ENCODE measurements at places on chromosomes 5 and 9.

GRCh38 chr5:34039398-34040157 lies 3.4 kb downstream of the C1QTNF3 start:
- peaks cover 3% of the 10 kb centered on the region for H3K36me3 ChIP-seq
- H3K27me3 ChIP-seq: no peaks in the 10 kb centered on the region
- no peak overlapping the region for H3K27ac ChIP-seq
- no peak for DNase-seq
- no peak overlapping the region for H3K4me3 ChIP-seq

GRCh38 chr9:93948441-93949072 lies 6.6 kb downstream of the BARX1 start:
- DNase-seq: no peak
- H3K27ac ChIP-seq: no peak overlapping the region
- H3K4me1 ChIP-seq: peaks cover 42% of the 10 kb centered on the region
- H3K4me3 ChIP-seq: no peak overlapping the region

DNA sequence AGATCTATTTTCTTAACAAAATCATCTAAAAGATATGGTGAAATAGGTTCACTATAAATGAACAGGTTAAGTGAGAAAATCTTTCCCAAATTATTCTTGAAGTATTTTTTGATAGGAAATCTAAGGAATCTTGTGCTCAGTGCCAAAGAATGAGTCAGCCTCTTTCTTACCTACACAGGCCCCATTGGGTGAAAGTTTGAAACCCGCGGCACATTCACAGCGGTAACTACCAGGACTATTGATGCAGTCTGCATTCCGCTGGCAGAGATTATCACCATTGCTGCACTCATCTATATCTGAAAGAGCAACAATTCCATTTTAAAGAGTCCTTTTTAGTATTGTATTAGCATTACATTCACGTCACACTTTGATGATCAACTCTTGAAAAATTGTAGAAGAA lies 221.8 kb downstream of the SLC12A2 start:
- H3K27ac ChIP-seq: no peak overlapping the region
- no peak overlapping the region for H3K4me3 ChIP-seq
- no peaks in the 10 kb centered on the region for H3K36me3 ChIP-seq
- no peaks in the 10 kb centered on the region for H3K4me1 ChIP-seq
- no peaks in the 10 kb centered on the region for H3K27me3 ChIP-seq

GRCh38 chr5:25744908-25745307 lies 1100.1 kb upstream of the CDH10 start:
- H3K27me3 ChIP-seq: no peaks in the 10 kb centered on the region
- no peak overlapping the region for H3K4me3 ChIP-seq
- no peak for DNase-seq
- no peak overlapping the region for H3K27ac ChIP-seq
- H3K36me3 ChIP-seq: no peaks in the 10 kb centered on the region
- H3K4me1 ChIP-seq: no peaks in the 10 kb centered on the region

- H3K4me3 ChIP-seq: no peak overlapping the region
- no peaks in the 10 kb centered on the region for H3K36me3 ChIP-seq
- H3K27ac ChIP-seq: no peak overlapping the region
- DNase-seq: no peak
- no peaks in the 10 kb centered on the region for H3K27me3 ChIP-seq
These were observed 55.4 kb upstream of the TBC1D2 start for GRCh38 chr9:98310752-98311392.

DNA sequence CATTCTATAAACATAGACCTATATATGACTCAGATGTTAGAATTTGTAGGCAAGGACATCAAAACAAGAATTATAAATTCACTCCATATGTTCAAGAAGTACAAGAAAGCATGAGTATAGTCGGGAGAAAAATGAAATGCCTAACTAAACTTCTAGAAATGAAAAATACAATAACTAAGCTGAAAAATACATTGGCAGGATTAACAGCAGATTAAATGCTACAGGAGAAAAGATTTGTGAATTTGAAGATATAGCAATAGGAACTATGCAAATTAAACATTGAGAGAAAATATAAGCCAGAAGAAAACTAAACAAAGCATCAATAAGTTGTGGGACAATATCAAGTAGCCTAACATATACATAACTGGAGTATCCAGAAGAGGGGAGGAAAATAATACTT lies 55.3 kb upstream of the PRSS3 start:
- H3K4me3 ChIP-seq: no peak overlapping the region
- no peaks in the 10 kb centered on the region for H3K36me3 ChIP-seq
- H3K4me1 ChIP-seq: no peaks in the 10 kb centered on the region
- no peak overlapping the region for H3K27ac ChIP-seq
- peaks cover 6% of the 10 kb centered on the region for H3K27me3 ChIP-seq

- no peak for DNase-seq
- H3K4me1 ChIP-seq: no peaks in the 10 kb centered on the region
- H3K4me3 ChIP-seq: no peak overlapping the region
- peaks cover 28% of the 10 kb centered on the region for H3K27me3 ChIP-seq
- H3K36me3 ChIP-seq: peaks cover 6% of the 10 kb centered on the region
- no peak overlapping the region for H3K27ac ChIP-seq
These were observed 452.5 kb downstream of the GADD45G start for GRCh38 chr9:90057361-90057760.

GRCh38 chr5:6135977-6136376 lies 242.4 kb downstream of the MED10 start:
- H3K27ac ChIP-seq: no peak overlapping the region
- no peak overlapping the region for H3K4me3 ChIP-seq
- peaks cover 6% of the 10 kb centered on the region for H3K27me3 ChIP-seq

- no peak overlapping the region for H3K4me3 ChIP-seq
- H3K4me1 ChIP-seq: peaks cover 20% of the 10 kb centered on the region
- DNase-seq: no peak
- H3K27me3 ChIP-seq: peaks cover 3% of the 10 kb centered on the region
- H3K36me3 ChIP-seq: no peaks in the 10 kb centered on the region
- H3K27ac ChIP-seq: no peak overlapping the region
These were observed 443.1 kb upstream of the ZNF462 start for GRCh38 chr9:106419829-106420228.

GRCh38 chr9:125189011-125189360 lies 617 bp downstream of the PPP6C start:
- no peaks in the 10 kb centered on the region for H3K27me3 ChIP-seq
- peak overlapping the region; percentile 89 for H3K27ac ChIP-seq
- H3K36me3 ChIP-seq: peaks cover 14% of the 10 kb centered on the region
- H3K4me1 ChIP-seq: peaks cover 64% of the 10 kb centered on the region
- H3K4me3 ChIP-seq: peak overlapping the region; percentile 93

GRCh38 chr5:40405230-40405629 lies 274.5 kb upstream of the PTGER4 start:
- H3K36me3 ChIP-seq: peaks cover 11% of the 10 kb centered on the region
- H3K27me3 ChIP-seq: no peaks in the 10 kb centered on the region
- no peak overlapping the region for H3K4me3 ChIP-seq
- no peak for DNase-seq
- H3K4me1 ChIP-seq: peaks cover 85% of the 10 kb centered on the region
- peak overlapping the region; percentile 95 for H3K27ac ChIP-seq

- no peaks in the 10 kb centered on the region for H3K4me1 ChIP-seq
- H3K27me3 ChIP-seq: no peaks in the 10 kb centered on the region
- no peak overlapping the region for H3K27ac ChIP-seq
- H3K4me3 ChIP-seq: no peak overlapping the region
- DNase-seq: no peak
These were observed 103.0 kb upstream of the FTMT start for GRCh38 chr5:121748686-121749085.

- H3K27ac ChIP-seq: no peak overlapping the region
- no peaks in the 10 kb centered on the region for H3K27me3 ChIP-seq
- H3K36me3 ChIP-seq: peaks cover 25% of the 10 kb centered on the region
- H3K4me1 ChIP-seq: peaks cover 17% of the 10 kb centered on the region
- no peak overlapping the region for H3K4me3 ChIP-seq
These were observed 107.9 kb downstream of the RASGRF2 start for GRCh38 chr5:81068063-81068462.

GRCh38 chr9:4137681-4138099 lies 162.2 kb downstream of the GLIS3 start:
- no peaks in the 10 kb centered on the region for H3K36me3 ChIP-seq
- H3K27ac ChIP-seq: no peak overlapping the region
- peaks cover 2% of the 10 kb centered on the region for H3K27me3 ChIP-seq
- H3K4me3 ChIP-seq: no peak overlapping the region
- no peak for DNase-seq

DNA sequence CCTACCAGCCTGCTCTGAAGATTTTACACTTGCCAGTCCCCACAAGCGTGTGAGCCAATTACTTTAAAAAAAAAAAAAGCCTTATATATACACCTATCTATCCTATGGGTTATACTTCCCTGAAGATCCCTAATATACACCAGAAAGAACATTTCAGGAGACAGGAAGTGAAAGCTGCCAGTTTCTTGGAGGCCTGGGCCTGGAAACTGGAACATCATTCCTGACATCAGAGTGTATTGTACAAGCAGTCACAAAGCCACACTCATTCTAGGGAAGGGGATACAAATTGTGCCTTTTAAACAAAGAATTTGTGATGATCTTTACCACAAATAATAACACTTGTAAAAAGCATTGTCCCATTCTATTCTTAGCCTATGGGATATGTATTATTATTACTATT lies 98.3 kb upstream of the FBN2 start:
- no peaks in the 10 kb centered on the region for H3K36me3 ChIP-seq
- no peak overlapping the region for H3K27ac ChIP-seq
- DNase-seq: no peak
- H3K4me1 ChIP-seq: no peaks in the 10 kb centered on the region
- H3K27me3 ChIP-seq: no peaks in the 10 kb centered on the region
- H3K4me3 ChIP-seq: no peak overlapping the region

DNA sequence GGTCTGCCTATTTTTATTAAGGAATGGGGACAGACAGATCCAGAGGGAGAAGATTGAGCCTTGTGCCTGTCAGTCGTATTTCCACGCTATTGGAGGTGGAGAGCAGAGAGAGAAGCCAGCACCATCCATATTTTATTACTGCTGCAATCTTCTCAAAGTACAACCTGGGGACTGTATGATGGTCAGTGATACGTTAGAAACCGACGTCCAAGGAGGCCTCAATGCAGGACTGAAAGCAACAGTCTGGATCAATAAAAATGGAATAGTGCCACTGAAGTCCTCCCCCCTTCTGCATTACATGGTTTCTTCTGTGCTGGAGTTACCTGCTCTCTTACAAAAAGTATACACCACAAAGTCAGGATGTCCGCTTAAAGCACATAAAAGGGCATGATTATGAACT lies 21.9 kb upstream of the DTWD2 start:
- no peak for DNase-seq
- H3K27ac ChIP-seq: no peak overlapping the region
- H3K4me3 ChIP-seq: no peak overlapping the region
- H3K36me3 ChIP-seq: no peaks in the 10 kb centered on the region
- no peaks in the 10 kb centered on the region for H3K4me1 ChIP-seq
- no peaks in the 10 kb centered on the region for H3K27me3 ChIP-seq

GRCh38 chr9:87406543-87407166 lies 91.0 kb upstream of the DAPK1 start:
- no peak for DNase-seq
- H3K4me3 ChIP-seq: no peak overlapping the region
- no peaks in the 10 kb centered on the region for H3K36me3 ChIP-seq
- no peaks in the 10 kb centered on the region for H3K4me1 ChIP-seq
- no peak overlapping the region for H3K27ac ChIP-seq

DNA sequence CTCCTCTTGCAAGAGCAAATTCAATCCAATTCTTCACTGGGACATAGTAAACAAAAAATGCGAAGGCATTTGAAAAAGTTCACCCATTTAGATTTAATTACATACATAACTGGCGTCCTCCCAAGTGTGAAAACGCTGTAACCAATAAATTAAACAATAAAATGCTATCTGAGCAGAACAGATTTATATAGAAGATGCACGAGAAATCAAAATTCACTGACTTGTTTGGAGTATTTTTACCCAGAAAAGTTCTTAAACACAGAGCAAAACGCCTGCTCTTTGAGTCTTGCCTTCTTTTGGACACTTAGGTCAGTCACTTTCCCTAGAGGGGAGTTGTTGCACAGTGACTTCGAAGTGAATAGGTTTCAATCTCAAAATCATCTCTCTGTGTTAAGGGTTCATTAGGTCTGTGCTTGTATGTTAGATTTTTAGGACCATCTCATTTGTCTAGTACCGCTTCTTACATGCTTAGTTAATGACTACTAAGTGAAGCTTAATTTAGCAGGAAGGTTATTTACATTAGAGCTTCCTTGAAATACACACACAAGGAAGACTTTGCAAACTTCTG lies 1.9 kb downstream of the ALDH1A1 start:
- no peak for DNase-seq
- H3K4me1 ChIP-seq: peaks cover 12% of the 10 kb centered on the region
- no peaks in the 10 kb centered on the region for H3K36me3 ChIP-seq
- no peak overlapping the region for H3K27ac ChIP-seq
- H3K4me3 ChIP-seq: no peak overlapping the region

GRCh38 chr5:1797103-1797800 lies 2.4 kb downstream of the MRPL36 start:
- H3K4me3 ChIP-seq: no peak overlapping the region
- no peaks in the 10 kb centered on the region for H3K27me3 ChIP-seq
- peaks cover 63% of the 10 kb centered on the region for H3K4me1 ChIP-seq
- no peak for DNase-seq
- H3K27ac ChIP-seq: peak overlapping the region; percentile 27

DNA sequence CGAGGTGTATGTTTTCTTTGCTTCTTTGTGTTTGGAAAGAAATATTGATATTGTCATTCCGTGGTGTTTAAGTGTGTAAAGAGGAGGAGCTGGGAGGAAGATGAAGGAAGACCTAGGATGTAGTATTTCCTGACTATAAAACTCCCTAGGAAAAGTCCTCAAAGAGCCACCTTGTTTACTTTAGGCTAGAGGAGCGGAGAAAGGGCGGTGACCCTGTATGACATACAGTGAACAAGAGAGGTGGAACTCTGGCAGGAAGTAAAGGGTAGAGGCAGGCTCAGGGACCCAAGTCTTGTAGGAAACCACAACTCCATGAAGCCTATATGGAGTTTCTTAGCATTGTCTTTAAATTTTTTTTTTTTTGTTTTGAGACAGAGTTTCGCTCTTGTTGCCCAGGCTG lies 303.9 kb downstream of the DOCK8 start:
- H3K4me3 ChIP-seq: peak overlapping the region; percentile 46
- H3K36me3 ChIP-seq: no peaks in the 10 kb centered on the region
- DNase-seq: no peak
- H3K27me3 ChIP-seq: no peaks in the 10 kb centered on the region
- H3K4me1 ChIP-seq: peaks cover 49% of the 10 kb centered on the region

DNA sequence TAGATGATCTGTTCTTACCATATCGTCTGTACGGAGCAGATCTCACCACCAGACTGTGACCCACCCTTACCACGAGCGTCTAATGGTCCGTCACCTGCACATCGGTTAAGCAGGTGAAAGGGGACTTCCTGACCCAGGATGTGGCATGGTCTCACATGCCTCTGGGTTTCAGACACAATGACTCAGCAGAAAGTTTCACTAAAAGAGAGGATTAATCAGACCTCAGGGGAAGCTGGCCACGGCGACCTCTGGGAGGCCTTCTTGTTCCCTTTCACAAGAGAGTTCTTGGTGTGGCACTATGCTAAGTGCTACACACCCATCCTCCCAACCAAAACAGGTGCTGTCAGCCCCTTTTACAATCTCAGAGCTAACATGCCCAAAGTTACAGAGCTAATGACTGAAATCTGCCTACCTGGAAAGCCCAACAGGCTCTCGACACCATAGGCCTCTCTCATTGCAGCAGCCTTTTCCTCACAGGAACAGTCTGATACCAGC lies 41.6 kb downstream of the ADAMTS12 start:
- peaks cover 8% of the 10 kb centered on the region for H3K4me1 ChIP-seq
- peak; percentile 22 for DNase-seq
- H3K4me3 ChIP-seq: no peak overlapping the region
- H3K36me3 ChIP-seq: no peaks in the 10 kb centered on the region
- H3K27ac ChIP-seq: peak overlapping the region; percentile 54

- peak overlapping the region; percentile 74 for H3K4me3 ChIP-seq
- no peaks in the 10 kb centered on the region for H3K27me3 ChIP-seq
- peaks cover 16% of the 10 kb centered on the region for H3K36me3 ChIP-seq
- peaks cover 73% of the 10 kb centered on the region for H3K4me1 ChIP-seq
These were observed 2.5 kb upstream of the CDK9 start for GRCh38 chr9:127783111-127784008.

Measured in activated naive CD8-positive, alpha-beta T cell treated with anti-CD3 and anti-CD28 coated beads, Interleukin-2, amount 50 U/mL, for 24 hours (primary cell).